ENCODE measurements at places on chromosomes 1 and 21.

DNA sequence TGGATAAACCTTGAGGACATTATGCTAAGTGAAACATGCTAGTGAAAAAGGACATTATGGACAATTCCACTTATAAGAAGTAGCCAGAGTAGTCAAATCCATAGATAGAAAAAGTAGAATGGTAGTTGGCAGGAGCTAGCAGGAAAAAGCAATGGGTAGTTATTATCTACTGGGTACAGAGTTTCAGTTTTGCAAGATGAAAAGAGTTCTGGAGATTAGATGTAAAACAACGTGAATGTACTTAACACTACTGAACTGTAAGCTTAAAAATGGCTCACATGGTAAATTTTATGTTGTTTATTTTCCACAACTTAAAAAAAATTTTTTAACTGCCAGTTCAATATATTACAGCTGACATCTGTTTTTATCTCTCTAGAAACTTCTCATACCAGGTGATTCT lies 19.4 kb downstream of the JAK1 start:
- DNase-seq = no peak

DNA sequence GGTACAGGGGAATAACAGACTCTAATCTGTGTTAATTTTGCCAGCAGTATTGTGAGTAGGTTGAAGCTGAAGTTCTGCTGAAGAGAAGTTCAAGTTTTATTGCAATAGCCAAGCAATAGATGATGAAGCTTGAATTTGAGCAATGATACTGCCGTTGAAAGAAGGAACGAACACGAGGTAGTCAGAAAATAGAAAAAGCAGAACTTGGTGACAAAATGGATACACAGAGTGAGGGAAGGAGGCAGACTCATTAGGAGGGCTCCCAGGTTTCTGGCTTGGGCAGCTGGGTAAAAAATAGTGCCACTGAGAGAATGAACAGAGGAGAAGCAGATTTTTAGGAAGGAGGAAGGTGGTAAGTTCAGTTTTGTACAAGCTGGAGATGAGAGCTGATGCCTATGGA lies 22.3 kb upstream of the AGO1 start:
- no peak for DNase-seq

GRCh38 chr1:160061369-160062229 lies 8.4 kb downstream of the KCNJ10 start:
- no peak for DNase-seq

DNA sequence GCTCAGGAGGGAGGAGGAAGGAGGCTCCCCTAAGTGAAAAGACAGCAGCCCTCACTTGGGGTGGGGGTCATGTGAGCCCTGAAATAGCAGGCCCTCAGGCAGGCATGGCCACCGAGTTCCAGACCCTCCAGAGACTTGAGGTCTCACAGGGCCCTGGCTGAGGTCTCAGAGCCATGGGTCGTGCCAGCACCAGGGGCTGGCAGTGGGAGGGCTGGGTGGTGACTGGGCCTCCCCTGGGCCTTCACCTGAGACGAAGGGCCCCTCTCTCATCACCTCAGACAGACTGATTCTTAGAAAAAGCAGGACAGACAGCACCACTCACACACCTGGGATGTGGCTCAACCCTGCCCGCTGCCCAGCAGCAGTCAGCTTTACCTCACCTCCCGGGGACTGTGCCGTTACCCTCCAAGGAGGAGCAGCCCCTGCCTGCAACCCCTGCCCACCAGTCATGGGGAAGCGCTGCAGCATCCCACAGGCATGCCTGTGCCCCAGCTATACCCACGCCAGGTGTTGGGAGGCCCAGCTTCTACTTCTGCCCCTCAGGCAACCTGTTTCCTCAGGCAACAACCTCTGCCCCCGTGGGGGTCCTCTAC lies 42.6 kb upstream of the LRP8 start:
- no peak for DNase-seq

- no peak for DNase-seq
Measured at GRCh38 chr1:2650967-2651645, 18.3 kb upstream of the MMEL1 start.

DNA sequence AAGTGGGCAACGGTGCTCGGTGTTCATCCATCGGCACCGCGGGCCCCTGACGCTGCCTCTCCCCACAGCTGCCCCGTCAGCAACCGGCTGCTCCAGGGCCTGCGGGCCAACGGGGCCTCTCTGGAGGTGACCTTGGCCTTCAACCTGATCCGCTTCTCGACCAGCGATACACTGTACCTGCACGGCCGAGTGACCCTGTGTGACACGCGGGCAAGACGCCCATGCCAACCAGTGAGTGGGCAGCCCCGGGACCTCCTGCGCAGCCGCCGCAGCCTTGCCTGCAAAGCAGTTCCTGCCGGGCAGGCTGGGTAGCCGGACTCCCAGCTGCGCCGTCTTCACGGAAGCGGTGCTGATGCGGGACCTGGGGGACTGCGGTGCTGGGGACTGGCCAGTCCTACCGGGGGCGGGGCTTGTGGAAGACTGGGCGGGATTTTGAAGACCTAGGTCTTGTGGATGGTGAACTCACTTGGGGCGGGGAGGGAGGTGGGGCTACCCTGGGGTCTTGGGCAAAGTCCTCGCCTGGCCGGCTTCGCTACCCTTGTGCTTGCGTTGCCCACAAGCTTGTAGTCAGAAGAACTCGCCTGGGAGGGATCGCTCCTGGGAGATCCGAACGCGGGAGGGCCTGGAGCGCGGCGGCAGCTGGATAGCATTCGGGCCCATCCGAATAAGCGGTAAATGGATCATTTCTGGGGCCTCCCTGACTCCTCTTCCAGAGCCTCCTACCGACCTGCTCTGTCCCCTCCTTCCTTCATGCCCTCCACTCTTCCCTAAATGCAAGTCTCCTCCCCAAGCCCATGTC lies 8.8 kb upstream of the CEP85 start:
- no peak for DNase-seq

DNA sequence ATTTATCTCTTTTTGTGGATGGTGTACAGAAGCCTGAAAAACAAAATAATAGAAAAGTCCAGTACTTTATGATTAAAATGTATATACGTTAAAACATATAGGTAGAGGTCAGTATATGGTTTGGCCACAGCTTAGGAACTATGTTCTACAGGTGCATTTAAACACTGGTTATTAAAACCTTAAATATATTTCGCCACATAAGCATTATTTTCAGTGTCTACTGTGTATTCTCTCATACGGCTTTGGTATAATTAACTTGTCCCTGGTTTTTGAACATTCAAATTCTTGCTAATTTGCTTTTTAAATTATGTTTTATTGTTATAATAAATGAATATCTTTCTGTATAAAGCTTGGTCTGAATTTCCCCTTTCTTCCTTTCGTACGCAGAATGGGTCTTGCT lies 87.9 kb downstream of the GTF2B start:
- DNase-seq = no peak

GRCh38 chr1:232302376-232303221 lies 327.3 kb downstream of the SIPA1L2 start:
- DNase-seq = no peak

GRCh38 chr1:163399976-163400601 lies 78.3 kb downstream of the NUF2 start:
- no peak for DNase-seq

- no peak for DNase-seq
Measured at GRCh38 chr1:180486092-180486491, 16.3 kb downstream of the ACBD6 start.

DNA sequence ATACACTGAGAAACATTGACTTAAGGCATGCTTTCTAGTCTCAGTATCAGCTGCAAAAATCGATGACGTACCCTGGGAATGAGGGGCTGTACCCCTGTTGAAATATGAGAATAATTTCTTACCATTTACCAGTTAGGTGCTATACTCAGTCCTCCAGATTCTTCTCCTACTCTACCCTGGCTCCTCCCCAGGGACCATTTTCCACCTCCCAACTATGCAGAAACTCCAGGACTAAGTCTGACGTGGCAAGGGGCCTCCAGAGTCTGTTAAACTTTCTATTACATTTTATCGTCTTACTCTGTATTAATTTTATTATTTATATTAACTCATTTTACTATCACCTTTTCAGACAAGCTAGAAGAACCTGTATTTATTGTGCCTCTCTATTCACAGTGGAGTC lies 124.3 kb downstream of the CYYR1 start:
- DNase-seq = no peak

- DNase-seq = no peak
Measured at GRCh38 chr1:42690477-42691156, 8.4 kb downstream of the YBX1 start.

- no peak for DNase-seq
Measured at GRCh38 chr1:14011132-14011531, 311.1 kb downstream of the PRDM2 start.

DNA sequence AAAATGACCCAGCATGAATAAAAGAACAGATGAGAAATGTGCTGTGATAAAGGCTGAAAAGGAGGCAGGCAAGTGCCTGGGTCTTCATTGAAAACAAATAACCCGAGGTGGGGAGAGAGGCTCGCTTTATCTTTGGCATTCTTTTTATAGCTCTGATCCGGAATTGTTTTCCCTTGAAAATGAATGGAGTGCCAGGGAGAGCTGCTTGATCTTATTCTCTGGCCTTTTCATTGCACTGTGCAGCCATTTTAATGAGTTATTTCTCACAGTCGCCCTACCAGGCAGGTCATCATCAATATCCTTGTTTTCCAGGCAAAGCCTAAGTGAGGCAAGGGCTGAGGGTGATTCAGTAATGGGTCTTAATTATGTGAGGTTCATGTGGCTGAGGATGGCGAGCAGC lies 39.8 kb upstream of the HLX start:
- DNase-seq = no peak

DNA sequence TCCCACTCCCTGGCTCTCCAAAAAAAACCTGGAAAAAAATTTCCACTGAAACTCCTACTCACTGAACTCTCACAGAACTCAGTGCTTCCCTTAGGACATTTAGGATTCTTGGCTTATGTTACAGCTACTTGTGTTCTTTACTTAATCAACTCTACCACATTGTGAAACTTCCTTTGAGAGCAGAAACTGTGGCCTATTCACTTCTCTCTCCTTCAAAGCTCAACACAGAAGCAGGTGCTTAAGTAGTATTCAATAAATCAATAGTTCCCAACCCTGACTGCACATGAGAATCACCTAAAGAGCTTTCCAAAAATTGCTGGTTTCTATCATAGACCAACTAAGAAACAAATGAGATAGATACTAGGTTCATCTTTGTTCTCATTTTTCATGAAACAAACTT lies 67.9 kb upstream of the DMRTA2 start:
- no peak for DNase-seq

DNA sequence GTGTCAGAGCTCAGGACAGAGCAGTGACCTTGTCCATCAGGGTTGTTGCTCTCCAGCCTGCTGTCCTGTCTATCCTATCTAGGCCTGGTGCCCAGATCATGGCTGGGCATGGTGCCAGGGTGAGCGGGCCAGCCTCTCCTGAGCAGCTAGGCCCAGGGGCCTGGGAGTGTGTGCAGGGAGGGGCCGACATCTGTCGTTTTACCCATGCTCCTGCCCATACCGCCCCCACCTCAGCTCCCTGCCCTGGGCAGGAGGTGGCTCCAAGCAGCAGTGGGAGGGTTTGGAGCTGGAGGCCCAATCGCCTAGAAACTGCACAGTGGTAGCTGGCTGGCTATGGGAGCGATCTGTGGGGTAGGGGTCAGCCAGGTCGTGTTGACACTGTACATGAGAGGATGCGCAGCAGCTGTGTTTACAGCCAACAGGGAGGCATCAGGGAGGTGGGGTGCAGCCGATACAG lies 6.5 kb downstream of the INSRR start:
- peak; percentile 80 for DNase-seq
